Activated B cell treated with CpG ODN at 0.5 μM for 24 hours (primary cell): ENCODE measurements at places on chromosomes 5 and 9. TPM values are rescaled to one million over a fixed set of nuclear protein-coding genes. Genes with fewer than 3 reads are reported as not detected.

GRCh38 chr5:74491586-74491985 lies 148.9 kb downstream of the ENC1 start:
- H3K27me3 ChIP-seq, result peaks cover 15% of the 10 kb centered on the region
- H3K36me3 ChIP-seq, result no peaks in the 10 kb centered on the region
- peaks cover 20% of the 10 kb centered on the region for H3K4me1 ChIP-seq
- no peak for DNase-seq
- no peak overlapping the region for H3K27ac ChIP-seq
- H3K4me3 ChIP-seq, result no peak overlapping the region

- H3K27me3 ChIP-seq, result no peaks in the 10 kb centered on the region
- no peak overlapping the region for H3K27ac ChIP-seq
- H3K36me3 ChIP-seq, result peaks cover 39% of the 10 kb centered on the region
- H3K4me3 ChIP-seq, result no peak overlapping the region
- peaks cover 25% of the 10 kb centered on the region for H3K4me1 ChIP-seq
Observed at GRCh38 chr9:136814725-136815421, 7.1 kb downstream of the RABL6 start.

DNA sequence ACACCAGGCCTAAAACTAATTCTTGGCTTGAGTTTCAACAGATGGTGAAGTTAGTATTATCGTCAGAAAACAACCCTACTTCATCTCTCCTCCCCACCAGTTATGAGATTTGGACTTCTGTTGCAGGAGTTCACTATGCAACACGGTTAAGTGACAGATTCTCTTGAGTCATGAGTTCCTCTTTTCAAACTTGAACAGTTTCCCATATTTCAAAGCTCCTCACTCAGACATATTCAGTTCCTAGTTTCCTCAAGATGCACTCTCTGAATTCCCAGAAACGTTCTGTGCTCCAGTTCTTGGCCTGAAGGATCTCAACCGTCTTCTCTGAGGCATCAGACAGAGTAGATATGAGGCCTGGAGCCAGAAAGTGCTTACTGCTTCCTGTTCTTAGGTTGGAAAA lies 7.3 kb upstream of the PTGER4 start:
- H3K27ac ChIP-seq, result no peak overlapping the region
- H3K4me3 ChIP-seq, result no peak overlapping the region
- peaks cover 23% of the 10 kb centered on the region for H3K4me1 ChIP-seq
- no peak for DNase-seq

- H3K36me3 ChIP-seq, result peaks cover 97% of the 10 kb centered on the region
- no peak overlapping the region for H3K27ac ChIP-seq
- no peak overlapping the region for H3K4me3 ChIP-seq
- no peaks in the 10 kb centered on the region for H3K27me3 ChIP-seq
- H3K4me1 ChIP-seq, result peaks cover 6% of the 10 kb centered on the region
- DNase-seq, result no peak
Observed at GRCh38 chr5:157327771-157328170, 61.8 kb downstream of the CYFIP2 start.

- DNase-seq, result no peak
- no peaks in the 10 kb centered on the region for H3K4me1 ChIP-seq
- H3K27ac ChIP-seq, result no peak overlapping the region
- no peaks in the 10 kb centered on the region for H3K36me3 ChIP-seq
- H3K27me3 ChIP-seq, result peaks cover 12% of the 10 kb centered on the region
- no peak overlapping the region for H3K4me3 ChIP-seq
Observed at GRCh38 chr5:150317048-150318003, 14.6 kb upstream of the ARSI start.

- no peaks in the 10 kb centered on the region for H3K27me3 ChIP-seq
- H3K36me3 ChIP-seq, result peaks cover 26% of the 10 kb centered on the region
- no peaks in the 10 kb centered on the region for H3K4me1 ChIP-seq
- H3K27ac ChIP-seq, result no peak overlapping the region
Observed at GRCh38 chr5:172248637-172249036, 34.9 kb downstream of the UBTD2 start.

DNA sequence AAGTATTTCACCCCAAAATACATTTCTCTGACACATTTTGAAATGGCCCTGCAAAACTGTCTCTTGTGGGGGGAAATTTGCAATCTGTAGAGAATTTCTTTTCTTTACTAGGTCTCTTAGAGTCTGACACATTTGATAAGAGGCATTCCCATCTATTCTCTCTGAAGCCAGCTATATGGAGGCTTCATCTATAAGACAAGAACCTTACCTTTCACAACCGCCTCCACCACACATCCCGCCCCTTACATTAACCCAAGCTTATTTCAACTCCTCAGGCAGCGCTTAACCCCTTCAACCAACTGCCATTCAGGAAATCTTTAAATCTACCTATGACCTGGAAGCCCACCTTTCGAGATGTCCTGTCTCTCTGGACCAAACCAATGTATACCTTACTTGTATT lies 829.5 kb downstream of the TLE4 start:
- H3K27me3 ChIP-seq, result no peaks in the 10 kb centered on the region
- no peak for DNase-seq
- no peak overlapping the region for H3K4me3 ChIP-seq

- no peaks in the 10 kb centered on the region for H3K36me3 ChIP-seq
- H3K4me3 ChIP-seq, result no peak overlapping the region
- H3K27ac ChIP-seq, result peak overlapping the region; percentile 62
- H3K27me3 ChIP-seq, result peaks cover 14% of the 10 kb centered on the region
Observed at GRCh38 chr5:151427258-151427657, 20.1 kb upstream of the SLC36A1 start.

DNA sequence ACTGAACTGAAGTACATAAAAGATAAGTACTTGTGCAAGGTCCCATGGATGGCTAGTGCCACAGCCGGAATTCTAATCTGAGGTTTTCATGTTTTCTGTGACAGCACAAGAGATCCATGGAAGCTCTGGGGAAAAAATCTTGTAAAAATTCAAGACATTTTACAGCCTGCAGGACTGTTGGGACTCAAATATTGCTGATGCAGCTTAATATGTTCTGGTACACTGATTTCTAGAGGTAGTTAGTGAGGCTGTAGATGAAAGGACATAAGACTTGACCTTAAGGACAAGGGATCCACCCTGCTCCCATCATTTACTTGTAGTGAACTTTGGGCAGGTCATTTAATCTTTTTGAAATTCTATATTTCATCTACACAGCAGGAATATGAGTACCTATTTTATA lies 390.4 kb downstream of the TLE4 start:
- no peaks in the 10 kb centered on the region for H3K4me1 ChIP-seq
- no peak for DNase-seq
- no peaks in the 10 kb centered on the region for H3K36me3 ChIP-seq
- no peak overlapping the region for H3K4me3 ChIP-seq
- H3K27me3 ChIP-seq, result peaks cover 5% of the 10 kb centered on the region

GRCh38 chr9:128372188-128372641 lies 1.0 kb downstream of the URM1 start:
- DNase-seq, result no peak
- H3K27ac ChIP-seq, result no peak overlapping the region
- H3K36me3 ChIP-seq, result peaks cover 33% of the 10 kb centered on the region
- peaks cover 31% of the 10 kb centered on the region for H3K4me1 ChIP-seq

- no peak for DNase-seq
- H3K4me3 ChIP-seq, result no peak overlapping the region
Observed at GRCh38 chr5:61767231-61768080, 435.4 kb downstream of the ZSWIM6 start.

DNA sequence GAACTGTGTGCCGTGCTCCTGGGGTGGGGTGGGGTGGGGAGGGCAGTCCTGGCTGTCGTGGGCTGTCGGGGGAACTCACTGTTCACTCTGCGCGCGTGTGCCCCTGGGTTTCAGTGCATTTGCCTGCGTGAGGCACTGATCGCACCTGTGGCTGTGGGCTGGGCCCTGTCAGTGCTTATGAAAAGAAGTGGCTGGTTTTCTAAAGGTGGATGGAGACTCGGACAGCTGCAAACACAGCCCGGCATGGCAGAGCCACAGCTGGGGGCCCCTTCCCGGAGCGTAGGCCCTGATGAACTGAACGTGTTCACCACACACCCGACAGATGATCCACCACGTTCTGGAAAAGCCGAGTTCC lies 42.7 kb downstream of the NKD2 start:
- no peak overlapping the region for H3K4me3 ChIP-seq
- H3K4me1 ChIP-seq, result no peaks in the 10 kb centered on the region
- H3K36me3 ChIP-seq, result peaks cover 27% of the 10 kb centered on the region
- no peak for DNase-seq
- no peak overlapping the region for H3K27ac ChIP-seq

GRCh38 chr9:71746023-71746757 lies 22.1 kb downstream of the CEMIP2 start:
- peaks cover 28% of the 10 kb centered on the region for H3K4me1 ChIP-seq
- no peak for DNase-seq
- no peak overlapping the region for H3K4me3 ChIP-seq
- peaks cover 55% of the 10 kb centered on the region for H3K36me3 ChIP-seq
- no peaks in the 10 kb centered on the region for H3K27me3 ChIP-seq
- H3K27ac ChIP-seq, result no peak overlapping the region

DNA sequence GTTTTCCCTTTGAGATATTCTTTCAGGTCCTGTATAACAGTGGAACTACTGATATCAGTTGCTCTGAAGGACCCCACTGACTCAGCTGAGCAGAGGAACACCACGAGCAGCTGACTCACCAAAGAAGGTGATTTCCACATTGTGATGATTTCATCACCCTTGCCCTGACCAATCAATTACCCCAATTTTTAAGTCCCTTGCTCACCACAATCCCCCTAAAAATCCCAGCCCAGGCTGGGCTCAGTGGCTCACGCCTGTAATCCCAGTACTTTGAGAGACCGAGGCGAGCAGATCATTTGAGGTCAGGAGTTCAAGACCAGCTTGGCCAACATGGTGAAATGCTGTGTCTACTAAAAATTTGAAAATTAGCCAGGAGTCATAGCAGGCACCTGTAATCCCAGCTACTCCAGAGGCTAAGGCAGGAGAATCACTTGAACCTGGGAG lies 125.3 kb upstream of the ABCA1 start:
- H3K27ac ChIP-seq, result peak overlapping the region; percentile 27
- H3K36me3 ChIP-seq, result no peaks in the 10 kb centered on the region
- no peak overlapping the region for H3K4me3 ChIP-seq
- no peaks in the 10 kb centered on the region for H3K27me3 ChIP-seq

DNA sequence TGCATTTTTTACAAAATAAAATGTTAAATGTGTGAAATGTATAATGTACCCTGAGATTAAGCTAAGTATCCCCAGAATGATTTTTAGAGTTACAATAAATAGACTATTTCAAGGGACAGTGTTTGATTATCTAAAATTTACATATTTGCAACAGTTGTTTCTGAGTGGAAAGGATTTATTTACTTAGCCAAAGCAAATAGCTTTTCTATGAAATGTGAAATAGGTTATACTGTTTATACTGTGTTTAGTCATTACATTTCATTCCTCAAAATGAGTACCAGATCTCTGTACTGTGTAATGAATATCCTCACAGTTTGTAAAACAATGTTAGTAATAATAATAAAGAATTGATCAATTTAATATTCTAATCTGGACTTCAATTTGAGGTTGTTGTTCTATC lies 1019.0 kb downstream of the NR2F1-AS1 start:
- no peak overlapping the region for H3K27ac ChIP-seq
- no peak for DNase-seq
- no peaks in the 10 kb centered on the region for H3K27me3 ChIP-seq
- no peaks in the 10 kb centered on the region for H3K36me3 ChIP-seq
- no peak overlapping the region for H3K4me3 ChIP-seq

DNA sequence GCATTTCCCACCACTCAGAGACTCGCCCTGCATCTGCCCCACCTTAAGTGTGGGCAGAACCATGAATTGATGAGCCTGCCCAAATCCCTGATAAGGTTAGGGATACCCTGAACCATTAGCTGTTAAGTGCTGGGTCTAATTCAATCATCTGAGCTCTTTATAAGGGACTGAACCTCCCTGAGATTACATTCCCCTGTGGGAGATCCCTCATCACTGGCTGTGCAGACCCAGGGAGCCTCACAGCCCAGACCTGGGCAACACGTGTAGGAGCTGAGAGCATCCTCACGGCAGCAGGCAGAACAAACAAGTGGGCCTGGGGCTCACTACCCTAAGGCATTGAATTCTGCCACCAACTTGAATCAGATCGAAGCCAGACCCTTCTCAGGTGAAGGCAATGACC lies 585 bp upstream of the TAF11L2 start:
- H3K4me1 ChIP-seq, result no peaks in the 10 kb centered on the region
- H3K27me3 ChIP-seq, result no peaks in the 10 kb centered on the region
- no peak overlapping the region for H3K27ac ChIP-seq
- no peak overlapping the region for H3K4me3 ChIP-seq
- H3K36me3 ChIP-seq, result no peaks in the 10 kb centered on the region

DNA sequence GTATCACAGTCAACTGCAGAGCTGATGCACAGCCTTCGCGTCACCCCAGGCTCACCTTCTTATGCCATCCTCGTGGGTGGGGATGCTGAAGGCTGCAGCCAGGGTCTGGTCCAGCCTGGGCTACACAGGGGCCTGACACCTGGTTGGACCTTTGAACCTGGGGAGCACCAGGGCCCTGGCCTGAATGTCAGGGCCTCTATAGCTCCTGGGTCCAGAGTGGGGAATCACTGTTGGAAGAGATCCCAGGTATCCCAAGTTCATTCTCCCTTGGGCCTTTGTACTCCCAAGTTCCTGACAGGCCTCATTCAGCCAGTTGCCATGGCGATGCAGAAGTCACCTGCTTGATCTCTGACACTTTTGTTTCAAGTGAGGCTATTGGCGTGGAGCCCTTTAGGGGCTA lies 43.8 kb downstream of the ZNF618 start:
- no peak overlapping the region for H3K4me3 ChIP-seq
- H3K36me3 ChIP-seq, result no peaks in the 10 kb centered on the region
- no peak for DNase-seq
- no peak overlapping the region for H3K27ac ChIP-seq
- H3K27me3 ChIP-seq, result no peaks in the 10 kb centered on the region

GRCh38 chr5:73312146-73312871 lies 136.3 kb downstream of the FOXD1 start:
- no peak overlapping the region for H3K27ac ChIP-seq
- no peak overlapping the region for H3K4me3 ChIP-seq

DNA sequence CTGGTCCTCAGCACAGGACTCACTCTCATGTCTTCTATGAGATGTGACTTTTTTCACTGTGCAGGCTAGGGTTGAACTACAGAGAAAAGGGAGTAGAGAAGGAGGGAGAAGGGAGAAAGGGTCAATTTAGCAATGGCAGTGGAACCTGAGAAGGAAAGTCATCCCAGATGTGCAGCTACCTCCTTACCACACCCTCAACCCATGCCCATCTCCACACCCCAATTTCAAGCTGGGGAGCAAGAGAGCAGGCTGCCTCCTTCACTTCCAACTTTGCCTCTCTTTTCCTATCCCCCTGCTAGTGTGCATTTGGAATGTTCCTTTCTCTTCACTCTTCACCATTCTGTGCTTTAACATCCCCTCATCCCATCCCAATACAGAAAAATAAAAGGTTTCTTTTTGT lies 163.5 kb upstream of the MAP3K1 start:
- H3K4me3 ChIP-seq, result no peak overlapping the region
- no peak overlapping the region for H3K27ac ChIP-seq
- H3K4me1 ChIP-seq, result peaks cover 17% of the 10 kb centered on the region
- DNase-seq, result no peak
- no peaks in the 10 kb centered on the region for H3K27me3 ChIP-seq

CENPH gene
- total RNA-seq, result 13.0 and 13.5 TPM in 2 replicates

CAMK2A gene
- not detected in 2 replicates for total RNA-seq

RGMB gene
- 12.7 and 13.8 TPM in 2 replicates for total RNA-seq
